Stimulated activated CD8-positive, alpha-beta memory T cell treated with anti-CD3 and anti-CD28 coated beads, Interleukin-4, amount 100 ng/mL, for 48 hours (primary cell): ENCODE measurements at places on chromosomes 2 and 18.

- no peak for DNase-seq
Measured at GRCh38 chr2:242064364-242065250, 195.1 kb downstream of the RTP5 start.

DNA sequence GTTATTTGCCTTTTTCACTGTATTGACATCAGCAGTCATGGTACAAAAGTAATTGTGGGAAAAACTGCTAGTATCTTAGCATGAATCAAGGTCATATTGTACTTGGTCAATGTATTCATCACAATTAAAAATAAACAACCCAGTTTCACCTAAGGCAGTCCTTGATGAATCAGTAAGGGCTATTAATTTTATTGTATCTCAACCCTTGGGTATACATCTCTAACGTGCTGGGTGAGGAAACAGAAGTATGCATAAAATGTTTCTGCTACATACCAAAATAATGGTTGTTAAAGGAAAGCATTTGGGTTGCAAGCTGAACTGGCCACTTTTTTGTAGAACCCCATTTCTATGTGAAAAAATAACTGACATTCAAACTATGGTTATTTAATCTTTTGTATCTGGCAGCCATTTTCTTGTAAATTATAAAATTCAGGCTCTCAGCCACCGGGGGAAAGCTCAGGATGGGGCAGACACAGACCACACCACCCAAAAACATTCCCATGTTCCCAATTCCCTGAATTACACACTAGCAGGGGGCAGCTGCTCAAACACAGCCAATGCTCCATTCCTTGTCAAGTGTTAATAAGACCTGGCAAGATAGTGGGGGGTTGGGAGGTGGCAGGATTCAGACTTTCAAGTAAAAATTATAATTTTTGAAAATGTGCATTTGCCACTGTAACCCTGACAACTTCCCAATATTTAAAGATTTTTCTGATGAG lies 49.3 kb downstream of the OLA1 start:
- no peak for DNase-seq

DNA sequence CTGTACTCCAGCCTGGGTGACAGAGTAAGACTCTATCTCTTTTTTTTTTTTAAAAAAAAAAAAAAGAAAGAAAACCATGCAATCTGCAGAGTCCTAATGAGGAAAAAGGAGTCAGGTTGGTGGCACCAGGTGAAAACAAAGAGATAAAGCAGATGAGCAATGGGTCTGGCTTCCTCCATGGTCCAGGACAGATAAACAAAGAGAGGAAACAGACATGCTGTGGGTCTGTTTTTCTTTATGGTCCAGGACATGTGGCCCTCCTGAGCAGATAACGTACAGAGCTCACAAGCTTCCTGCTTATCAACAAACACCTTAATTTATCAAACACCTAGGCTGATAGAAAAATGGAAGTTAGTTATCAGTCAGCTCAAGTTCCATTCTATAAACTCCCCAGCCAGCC lies 24.4 kb upstream of the TUBB6 start:
- no peak for DNase-seq

- peak; percentile 60 for DNase-seq
Measured at GRCh38 chr2:62197011-62197924, 1.4 kb downstream of the B3GNT2 start.

DNA sequence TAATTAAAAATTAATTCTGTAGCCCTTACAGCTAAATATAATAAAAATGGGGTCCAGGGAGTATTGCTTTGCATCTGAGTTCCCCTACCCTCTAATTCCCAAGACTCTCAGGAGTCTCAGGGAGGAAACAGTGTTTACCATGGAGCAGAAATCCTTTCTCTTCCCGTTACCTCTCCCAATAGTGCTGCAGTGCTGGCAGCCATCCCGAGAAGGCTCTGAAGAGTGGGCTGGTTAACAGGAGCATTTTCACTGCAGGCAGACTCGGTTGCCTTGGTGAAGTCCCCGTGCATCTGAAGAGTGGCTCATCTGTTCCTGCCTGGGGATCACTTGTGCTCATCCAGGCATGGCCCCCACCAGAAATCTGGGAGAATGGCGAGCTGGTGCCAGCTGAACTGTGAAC lies 41.8 kb upstream of the TMEM178A start:
- no peak for DNase-seq

GRCh38 chr2:219284501-219285372 lies 5.6 kb downstream of the DNAJB2 start:
- no peak for DNase-seq

DNA sequence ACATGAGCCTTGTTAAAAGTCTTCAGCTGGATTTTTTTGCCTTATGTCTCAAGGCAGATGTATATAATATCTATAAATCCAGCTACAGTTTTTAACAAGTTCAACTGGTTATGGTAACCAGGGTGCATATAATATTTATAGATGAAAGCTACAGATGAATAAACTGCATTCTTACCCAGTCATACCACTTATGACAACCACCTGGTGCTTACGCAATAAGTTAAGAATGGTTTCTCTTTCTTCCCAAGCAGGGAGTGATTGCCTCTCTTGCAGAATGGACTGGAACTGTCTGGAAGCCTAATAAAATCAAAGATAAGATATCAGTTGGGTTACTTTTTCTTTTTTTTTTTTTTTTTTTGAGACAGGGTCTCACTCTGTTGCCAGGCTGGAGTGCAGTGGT lies 19.6 kb downstream of the DHX57 start:
- DNase-seq = no peak

GRCh38 chr2:113894156-113894743 lies 4.4 kb downstream of the ACTR3 start:
- DNase-seq = no peak

DNA sequence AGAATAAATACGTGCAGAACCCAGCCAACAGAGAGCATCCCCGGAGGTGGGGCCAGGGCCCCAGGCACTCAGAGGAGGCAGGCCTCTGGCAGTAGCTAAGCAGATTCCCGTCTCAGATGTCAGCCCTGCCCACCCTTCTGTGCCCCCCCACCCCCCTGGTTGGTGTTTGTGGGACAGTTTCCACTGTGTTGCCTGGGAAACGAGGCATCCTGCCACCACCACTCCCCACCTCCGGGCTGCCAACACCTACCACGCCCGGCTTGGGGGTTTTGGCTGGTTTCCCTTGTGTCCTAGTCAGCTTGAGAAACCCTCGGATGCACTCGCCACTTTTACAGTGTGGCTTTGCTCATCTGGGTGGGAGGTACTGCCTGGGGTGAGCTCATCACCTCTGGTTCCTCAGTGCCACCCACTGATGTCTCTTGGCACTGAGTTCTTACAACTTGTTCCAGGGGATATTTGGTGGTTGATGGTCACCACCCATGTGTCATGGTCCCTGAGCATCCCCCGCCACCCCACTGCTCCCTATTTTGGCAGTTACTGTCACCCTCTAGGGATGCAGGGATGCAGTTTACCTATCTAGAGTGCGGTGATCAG lies 72.4 kb upstream of the YWHAQ start:
- peak; percentile 91 for DNase-seq

GRCh38 chr2:16691261-16691660 lies 25.6 kb upstream of the CYRIA start:
- DNase-seq = no peak

DNA sequence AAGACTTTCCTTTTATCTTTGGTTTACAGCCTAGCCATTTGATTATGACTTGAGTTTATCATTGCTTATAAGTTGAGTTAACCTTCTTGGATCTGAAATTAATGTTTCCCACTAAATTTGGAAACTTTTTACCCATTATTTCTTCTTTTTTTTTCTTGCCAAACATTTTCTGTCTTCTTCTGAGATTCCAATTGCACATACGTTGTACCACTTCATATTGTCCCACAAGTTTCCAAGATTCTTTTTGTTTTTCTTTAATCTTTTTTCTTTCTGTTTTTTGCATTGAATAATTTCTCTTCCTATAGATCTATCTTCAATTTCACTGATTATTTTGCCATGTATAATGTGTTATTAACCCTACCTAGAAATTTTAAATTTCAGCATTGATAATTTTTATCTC lies 18.6 kb downstream of the LONRF2 start:
- DNase-seq = no peak

DNA sequence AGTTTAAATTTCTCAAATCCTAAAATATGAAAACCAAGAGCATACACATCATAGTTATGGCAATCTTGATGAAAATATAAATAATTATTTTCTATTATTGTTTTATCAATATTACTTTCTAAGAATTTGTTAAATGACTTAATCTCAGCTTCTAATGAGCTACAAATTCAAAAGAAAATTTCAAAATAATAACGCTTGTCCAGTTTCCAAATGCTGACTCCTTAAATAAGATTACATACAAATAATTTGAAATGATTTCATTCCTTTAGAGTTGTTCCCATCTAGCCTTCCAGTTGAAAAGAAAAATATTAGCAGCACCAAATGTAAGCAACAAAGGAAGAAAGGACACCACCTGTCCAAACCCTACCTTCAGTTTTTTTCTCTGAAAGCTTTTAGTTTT lies 82.4 kb upstream of the COL5A2 start:
- DNase-seq = no peak

DNA sequence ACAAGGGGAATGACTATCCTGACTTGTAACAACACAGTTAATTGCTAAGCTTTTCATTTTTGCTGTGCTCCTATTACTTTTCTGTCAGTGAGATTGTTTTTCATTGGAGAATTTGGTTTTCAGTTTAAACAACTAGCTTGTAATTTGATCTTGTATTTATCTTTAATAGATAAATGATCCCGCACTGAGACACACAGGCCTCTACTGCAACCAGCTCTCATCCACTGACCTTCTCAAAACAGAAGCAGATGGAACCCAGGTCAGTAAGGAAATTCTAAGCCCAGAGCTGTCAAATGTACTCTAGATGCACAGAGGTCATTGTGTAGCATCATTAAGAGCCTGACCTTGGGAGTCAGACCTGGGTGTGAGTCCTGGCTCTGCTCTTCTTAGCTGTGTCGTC lies 30.7 kb downstream of the PTRHD1 start:
- DNase-seq = no peak

DNA sequence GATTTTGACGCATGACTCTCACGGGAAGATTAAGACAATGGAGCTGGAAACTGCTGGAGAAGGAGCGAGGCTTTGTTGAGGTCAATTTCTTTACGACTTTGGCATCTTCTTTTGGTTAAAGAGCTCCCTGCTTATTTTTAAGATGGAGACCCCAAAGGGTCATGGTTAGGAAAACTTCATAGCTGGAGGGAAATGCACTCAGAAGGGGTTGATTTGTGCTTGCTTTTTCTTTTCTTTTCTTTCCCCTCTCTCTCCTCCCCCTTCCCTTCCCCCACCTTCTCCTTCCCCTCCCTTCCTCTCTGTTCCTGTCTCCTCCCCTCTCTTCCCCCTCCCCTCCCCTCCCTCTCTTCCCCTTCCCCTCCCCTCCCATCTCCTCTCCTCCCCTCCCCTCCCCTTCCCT lies 79.0 kb downstream of the TNP1 start:
- no peak for DNase-seq

DNA sequence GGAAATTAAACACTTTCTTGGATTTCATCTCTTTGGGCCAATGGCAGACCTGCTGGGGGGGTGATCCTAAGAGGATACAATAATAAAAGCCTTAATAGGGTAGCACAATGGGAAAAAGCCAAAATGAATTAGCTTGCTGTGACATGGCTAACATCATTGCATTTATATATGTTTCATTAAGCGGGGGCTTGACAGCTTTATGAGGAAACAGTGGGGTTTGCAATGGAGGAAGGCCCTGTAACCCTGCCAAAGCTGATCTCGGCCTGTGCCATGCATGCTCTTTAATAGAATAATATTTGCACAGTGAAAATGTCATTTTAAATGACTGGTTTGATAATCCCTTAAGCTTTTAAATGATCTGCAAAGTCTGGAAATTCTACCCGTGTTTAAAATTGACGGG lies 291.5 kb downstream of the SLC4A3 start:
- no peak for DNase-seq

DNA sequence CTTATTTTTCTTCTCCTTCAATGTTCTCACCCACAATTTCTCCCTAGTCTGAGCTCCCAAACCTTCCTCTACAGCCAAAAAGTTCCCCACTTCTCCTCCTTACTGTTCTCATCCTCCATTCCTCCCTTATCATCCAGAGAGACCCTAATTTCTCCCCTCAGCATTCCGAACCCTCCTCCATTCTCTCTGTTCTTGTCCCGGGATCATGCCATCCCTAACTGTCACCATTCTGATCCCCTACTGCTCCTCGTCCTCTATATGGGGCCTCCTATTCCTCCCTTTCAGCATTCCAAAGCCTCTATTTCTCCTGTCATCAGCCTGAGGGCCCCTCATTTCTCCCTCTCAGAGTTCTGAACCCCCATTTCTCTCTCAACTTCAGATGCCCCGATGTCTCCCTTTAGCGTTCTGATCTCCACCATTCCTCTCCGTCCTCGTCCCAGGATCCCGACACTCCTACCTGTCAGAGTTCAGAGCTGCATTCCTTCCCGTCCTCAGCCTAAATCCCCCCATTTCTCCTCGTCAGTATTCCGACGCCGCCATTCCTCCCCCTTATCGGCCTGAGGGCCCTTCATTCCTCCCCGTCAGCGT lies 522 bp downstream of the MBD1 start:
- DNase-seq = no peak

GRCh38 chr2:128736689-128737545 lies 418.2 kb upstream of the HS6ST1 start:
- DNase-seq = peak; percentile 81

- no peak for DNase-seq
Measured at GRCh38 chr2:180819106-180819505, 161.3 kb upstream of the UBE2E3 start.

- no peak for DNase-seq
Measured at GRCh38 chr2:62589691-62590356, 83.8 kb upstream of the TMEM17 start.

DNA sequence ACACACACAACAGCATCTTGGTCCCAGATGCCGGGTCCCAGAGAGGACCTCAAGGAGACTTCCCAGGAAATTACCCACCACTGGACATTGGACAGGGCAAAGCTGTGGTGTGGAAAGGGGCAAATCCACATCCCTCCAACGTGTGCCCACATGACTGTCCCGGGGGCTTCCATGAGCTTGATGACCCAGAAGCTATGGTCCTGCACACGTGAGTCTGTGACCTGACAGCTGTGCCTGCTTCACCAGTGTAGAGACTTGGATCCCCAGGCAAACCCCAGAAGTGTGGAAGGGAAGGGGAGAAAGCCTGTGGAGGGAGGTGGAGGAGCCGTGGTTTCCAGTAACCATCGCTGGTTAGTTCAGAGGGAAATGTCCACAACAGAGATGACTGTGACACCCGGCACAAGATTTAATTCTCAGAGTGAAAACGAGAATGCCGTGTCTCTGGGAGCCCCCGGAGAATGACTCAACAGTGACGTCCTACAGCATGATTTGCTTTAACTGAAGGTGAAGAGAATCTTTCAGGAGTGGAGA lies 19.1 kb upstream of the GPR55 start:
- peak; percentile 70 for DNase-seq

GRCh38 chr18:72075040-72075439 lies 469.1 kb downstream of the CBLN2 start:
- no peak for DNase-seq

DNA sequence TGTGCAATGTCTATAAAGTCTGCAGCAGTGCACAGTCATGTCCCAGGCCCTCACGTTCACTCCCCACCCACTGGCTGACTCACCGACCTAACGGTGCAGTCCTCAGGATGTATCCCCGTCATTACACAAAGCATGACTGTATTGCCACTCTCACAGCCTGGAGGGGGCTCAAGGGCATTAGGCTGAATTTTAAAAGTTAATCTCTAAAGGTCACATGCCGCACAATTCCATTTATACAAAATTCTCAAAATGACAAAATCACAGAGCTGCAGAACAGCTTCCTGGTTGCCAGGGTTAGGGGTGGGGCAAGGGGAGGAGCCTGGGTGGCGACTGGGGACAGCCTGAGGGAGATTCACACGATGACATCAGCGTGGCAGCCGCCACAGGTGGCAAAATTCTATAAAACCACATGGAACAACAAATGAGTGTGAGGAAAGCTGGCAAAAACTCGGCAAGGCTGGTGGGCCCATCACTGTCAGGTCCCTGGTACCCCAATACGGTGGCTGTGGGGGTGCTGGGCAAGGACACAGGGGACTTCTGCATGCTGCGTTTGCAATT lies 97.6 kb downstream of the NDUFA10 start:
- peak; percentile 81 for DNase-seq
